ENCODE measurements at places on chromosomes 2 and 18. TPM values are rescaled to one million over a fixed set of nuclear protein-coding genes. Genes with fewer than 3 reads are reported as not detected.

Gene NAT8
- total RNA-seq: not detected

Gene PLEK
- total RNA-seq: not detected

Gene GRHL1
- 0.77 TPM for total RNA-seq

Gene CCDC88A
- total RNA-seq: 34.7 TPM

Gene PROKR1
- total RNA-seq: not detected

Gene OR6B2
- total RNA-seq: not detected

- no peak for DNase-seq
Observed at GRCh38 chr18:21557607-21558253, 42.8 kb downstream of the ESCO1 start.

GRCh38 chr2:191892391-191892790 lies 45.5 kb upstream of the CAVIN2 start:
- DNase-seq: peak; percentile 91

DNA sequence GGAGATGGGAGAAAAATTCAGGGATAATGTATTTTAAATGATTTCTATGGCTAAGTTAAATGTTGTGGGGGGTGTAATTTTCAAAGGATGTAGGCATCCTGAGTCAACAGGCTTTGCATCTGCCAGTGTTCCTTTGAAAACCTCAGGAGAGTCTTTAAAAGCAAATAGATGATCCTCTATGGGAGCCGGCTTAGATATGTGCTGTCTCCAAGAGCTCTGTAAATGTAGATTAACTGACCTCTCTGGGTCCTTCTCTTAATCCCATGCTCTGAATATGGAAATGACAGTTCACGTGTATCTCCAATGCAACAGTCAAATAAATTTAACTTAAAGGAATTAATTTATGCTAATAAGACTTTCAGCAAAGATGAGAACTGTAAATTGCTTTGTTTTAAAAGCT lies 292.7 kb downstream of the ERBB4 start:
- DNase-seq: no peak

GRCh38 chr2:85812094-85812735 lies 58.4 kb downstream of the ATOH8 start:
- no peak for DNase-seq

GRCh38 chr18:50061876-50062517 lies 132.9 kb downstream of the MYO5B start:
- no peak for DNase-seq

- DNase-seq: no peak
Observed at GRCh38 chr2:119174993-119175347, 16.4 kb upstream of the C1QL2 start.

DNA sequence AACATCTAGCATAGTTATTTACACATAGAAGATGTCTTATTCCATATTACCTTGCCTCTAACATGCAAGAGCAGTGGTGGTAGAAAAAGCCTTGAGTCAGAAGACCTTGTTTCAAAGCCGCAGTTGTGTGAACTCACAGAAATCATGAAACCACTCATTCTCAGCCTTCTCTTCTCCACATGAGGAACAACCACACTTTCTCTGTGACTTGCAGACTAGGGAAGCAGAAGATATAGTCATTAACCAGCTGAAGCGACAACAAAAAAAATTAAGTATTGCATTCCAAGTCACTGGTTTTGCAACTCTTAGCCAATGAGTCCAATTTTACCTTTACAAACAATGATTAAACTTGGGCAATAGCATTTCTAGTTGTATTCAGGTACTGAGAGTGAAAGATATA lies 19.0 kb downstream of the TWSG1 start:
- no peak for DNase-seq

DNA sequence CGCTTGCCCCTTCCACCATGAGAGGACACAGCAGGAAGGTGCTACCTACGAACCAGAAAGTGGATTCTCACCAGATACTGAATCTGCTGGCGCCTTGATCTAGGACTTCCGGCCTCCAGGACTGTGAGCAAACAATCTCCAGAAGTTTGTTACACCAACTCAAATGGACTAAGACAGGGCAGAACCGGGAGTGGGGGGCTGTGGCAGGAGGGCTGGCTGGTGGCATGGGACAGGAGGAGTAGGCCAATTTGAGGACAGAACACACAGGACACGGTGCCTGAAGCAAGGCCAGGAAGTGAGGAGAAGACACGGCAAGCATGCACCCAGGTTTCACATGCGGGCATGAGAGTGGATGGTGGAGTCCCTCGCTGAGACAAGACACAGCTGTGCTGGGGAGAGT lies 40.1 kb downstream of the CRACDL start:
- no peak for DNase-seq

DNA sequence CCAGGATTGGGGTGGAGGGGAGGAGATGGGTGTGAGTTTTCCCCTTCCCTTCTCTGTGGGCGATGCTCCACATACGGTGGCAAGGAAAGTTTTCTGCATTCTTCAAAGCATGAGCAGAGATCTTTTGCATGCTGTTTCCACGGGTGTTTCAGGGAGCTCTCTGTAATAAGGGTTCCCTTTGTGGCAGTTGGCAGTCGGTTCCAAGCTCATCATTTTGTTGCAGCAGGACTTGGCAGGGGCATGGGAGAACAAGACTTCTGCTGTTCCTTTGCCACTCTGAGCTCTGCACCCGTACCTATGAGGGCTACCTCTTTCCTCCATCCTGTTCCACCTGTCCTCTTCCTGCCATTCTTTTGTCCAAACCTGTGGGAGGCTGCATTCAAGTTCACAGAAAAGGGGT lies 71.3 kb upstream of the SPRED2 start:
- DNase-seq: no peak

GRCh38 chr2:75142081-75142480 lies 57.2 kb downstream of the TACR1 start:
- peak; percentile 11 for DNase-seq

All from fibroblast of lung (primary cell).